ENCODE measurements at places on chromosomes 1 and 21.

- no peak for DNase-seq
Observed at GRCh38 chr1:195466639-195467038, 1141.6 kb downstream of the KCNT2 start.

DNA sequence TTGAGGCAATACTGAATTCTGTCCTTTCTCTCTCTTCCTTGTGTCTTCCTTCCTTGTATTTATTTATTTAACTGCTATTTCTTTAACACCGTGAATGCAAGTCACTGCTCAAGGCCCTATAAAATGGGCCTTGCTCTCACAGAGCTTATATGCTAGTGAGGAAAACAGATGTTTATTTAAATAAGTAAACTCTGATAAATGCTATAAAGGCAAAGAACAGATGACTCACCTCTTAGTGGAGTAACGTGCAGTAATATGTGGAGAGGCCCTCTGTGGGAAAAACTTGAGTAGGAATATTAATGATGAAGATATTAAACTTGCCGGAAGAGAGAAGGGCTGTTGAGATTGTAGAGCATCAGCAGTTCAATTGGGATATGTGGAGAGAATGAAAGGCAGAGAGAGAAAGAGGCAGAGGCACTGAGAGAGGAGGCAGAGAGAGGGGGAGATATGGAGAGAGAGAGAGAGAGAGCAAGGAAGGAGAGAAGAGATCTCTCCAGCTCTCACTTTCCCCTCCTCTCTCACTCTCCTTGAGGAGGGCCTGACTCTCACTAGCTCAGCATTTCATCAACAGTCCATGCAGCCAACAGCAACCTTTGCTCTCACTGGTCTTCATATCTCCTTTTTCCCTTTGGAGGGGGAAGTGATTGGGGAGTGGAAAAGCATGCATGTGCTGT is 322.2 kb downstream of the LMX1A start:
- no peak for DNase-seq

GRCh38 chr21:41168391-41169257 is 664 bp downstream of the BACE2 start:
- DNase-seq = peak; percentile 74

DNA sequence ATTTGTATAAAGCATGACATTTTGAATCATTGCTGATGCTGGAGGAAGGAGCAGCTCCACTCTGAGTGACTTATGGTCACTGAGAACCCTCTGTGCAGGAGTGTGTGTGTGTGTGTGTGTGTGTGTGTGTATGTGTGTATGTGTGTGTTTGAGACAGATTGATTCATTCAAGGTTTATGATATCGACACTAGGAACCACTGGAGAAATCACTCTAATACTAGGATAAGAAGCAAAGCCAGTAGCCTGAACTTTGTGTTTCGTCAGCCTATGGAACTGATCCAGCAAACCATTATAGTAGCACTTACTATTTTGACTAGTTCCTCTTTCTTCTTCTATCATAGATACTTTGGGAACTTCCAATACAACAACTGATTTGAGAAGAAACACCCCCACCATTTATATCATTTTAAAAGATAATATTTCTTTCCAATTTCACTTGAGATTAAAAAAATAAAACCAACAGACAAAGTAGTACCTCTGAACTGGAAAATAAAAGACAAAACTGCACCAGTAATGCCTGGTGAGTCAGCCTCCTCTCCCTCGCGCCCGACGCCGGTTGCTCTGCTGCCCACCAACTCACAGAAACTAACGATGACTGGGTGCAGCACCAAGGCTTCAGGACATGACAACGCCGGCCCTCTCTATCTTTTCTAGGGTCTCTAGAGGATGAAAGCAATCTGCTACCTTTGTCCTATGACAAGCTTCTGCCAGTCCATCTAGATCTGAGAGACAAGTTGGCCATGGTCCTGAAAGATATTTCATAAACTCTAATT is 20.9 kb downstream of the SLAMF1 start:
- no peak for DNase-seq

DNA sequence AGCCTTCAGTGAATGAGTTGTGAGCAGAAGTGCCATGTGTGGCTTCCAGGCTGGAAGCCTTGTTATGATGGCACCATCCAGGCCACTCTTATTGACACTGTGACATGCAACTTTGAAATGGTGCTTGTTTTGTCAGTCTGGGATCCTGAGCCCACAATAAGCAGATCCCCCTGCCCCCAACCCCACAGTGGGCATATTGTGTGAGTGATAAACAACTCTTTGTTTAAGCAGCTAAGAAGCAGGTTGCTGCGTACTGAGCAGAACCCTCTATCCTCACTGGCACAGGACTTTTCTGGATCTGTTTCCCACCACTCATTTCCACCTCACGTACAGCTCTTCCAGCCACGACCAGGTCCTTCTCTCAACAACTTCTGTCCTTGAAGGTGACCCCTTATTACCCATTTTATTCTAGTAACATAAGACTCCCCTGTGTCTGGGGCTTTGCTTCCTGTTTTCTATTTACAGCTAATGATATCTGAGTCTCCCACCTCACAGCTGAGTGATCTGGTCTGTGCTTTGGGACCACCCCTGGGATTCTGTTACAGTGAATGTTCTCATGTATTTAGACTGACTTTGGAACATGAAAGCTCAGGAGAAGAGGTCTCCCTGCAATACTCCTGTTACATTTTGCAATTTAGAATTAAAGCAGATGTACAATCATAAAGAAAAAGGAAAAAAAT is 375.5 kb downstream of the PCP4 start:
- no peak for DNase-seq

GRCh38 chr1:84350104-84350503 is 48.2 kb upstream of the DNASE2B start:
- DNase-seq = no peak

- no peak for DNase-seq
Observed at GRCh38 chr1:227010645-227011044, 70.6 kb downstream of the COQ8A start.

GRCh38 chr21:37192019-37192418 is 75.1 kb downstream of the VPS26C start:
- DNase-seq = no peak

DNA sequence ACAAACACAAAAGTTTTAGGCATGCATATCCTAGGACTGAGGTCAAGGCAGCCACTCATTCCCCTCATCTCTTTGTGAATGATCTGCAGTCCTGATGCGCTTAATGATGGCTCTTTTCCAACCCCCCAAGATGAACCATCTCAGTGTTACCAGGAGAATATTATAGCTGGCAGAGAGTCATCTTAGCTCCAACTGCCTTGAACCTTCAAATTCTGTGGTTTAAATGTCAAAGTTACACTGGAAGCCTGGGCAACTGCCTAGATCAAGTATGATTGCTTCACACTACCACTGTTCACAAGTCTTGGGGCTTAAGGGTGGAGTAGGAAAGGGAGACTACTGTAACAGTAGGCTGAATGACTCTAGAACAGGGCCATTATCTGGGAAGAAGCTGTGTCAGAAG is 8.0 kb upstream of the MYBPHL start:
- DNase-seq = no peak

- no peak for DNase-seq
Observed at GRCh38 chr1:88098881-88099280, 585.2 kb upstream of the PKN2 start.

DNA sequence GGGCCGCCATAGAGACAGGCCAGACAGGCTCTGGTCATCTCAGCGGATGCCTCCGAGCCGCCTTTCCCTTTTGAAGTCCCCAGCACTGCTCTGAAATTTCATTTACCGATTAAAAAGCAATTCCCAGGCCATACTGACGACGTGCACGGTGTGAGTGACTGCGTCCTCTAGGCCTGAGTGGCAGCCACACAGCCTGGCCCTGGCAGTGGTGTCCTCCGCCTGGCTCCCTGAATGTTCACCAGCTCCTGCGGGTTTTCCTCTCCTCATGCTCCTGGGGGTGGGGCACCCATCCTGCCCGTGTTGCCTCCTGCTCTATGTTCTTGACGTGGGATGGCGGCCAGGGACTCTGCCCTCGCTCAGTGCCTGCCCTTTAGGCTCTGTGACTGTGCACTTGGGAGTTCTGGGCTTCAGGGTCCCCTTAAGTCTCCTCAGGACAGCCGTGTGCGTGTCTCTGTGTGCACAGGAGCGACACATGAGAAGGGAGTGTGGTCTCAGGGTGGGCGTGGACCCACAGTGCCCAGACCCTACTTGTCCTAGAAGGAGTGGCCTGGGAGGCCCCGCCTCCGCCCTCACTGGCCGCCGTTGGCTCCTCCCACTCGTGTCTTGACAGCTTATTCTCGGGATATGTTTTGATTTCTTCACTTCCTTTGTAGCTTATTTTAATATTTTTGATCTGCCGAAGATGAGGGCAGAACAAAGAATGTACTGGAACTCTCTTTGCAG is 3.6 kb downstream of the SKI start:
- DNase-seq = peak; percentile 81

- no peak for DNase-seq
Observed at GRCh38 chr1:227745568-227746265, 10.5 kb downstream of the SNAP47 start.

DNA sequence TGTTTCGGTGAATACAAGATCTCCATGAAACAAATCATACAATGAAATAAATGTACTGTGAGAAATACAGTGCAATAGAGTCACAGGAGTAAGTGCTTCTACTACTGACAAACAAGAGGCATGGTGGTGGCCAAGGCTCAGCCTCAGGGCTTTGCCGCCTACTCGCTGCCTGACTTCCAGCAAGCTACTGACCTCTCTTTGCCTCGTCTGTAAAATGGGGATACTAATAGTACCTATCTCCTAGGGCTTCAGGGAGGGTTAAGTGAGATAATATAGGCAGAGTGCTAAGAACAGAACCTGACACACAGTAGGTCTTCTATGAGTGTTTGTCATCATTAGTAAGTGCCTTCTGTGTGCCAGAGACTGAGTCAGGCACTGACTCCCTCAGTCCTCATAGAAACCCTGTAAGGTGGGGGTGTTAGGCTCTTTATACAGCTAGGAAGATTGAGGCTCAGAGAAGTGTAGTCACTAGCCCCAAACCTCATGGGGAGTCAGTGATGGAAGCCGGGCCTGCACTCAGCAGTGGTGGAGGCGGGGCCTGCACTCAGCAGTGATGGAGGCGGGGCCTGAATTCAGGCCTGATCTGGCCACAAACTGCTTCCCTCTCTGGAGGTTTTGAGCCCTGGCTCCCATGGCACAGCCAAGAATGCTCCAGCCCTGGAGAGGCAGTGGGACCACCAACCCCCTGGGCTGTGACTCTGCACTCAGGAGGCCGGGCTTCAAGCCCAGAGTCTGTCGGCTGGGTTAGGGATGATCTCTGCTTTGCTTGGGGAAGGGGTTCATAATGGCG is 6.8 kb downstream of the BSND start:
- DNase-seq = no peak

DNA sequence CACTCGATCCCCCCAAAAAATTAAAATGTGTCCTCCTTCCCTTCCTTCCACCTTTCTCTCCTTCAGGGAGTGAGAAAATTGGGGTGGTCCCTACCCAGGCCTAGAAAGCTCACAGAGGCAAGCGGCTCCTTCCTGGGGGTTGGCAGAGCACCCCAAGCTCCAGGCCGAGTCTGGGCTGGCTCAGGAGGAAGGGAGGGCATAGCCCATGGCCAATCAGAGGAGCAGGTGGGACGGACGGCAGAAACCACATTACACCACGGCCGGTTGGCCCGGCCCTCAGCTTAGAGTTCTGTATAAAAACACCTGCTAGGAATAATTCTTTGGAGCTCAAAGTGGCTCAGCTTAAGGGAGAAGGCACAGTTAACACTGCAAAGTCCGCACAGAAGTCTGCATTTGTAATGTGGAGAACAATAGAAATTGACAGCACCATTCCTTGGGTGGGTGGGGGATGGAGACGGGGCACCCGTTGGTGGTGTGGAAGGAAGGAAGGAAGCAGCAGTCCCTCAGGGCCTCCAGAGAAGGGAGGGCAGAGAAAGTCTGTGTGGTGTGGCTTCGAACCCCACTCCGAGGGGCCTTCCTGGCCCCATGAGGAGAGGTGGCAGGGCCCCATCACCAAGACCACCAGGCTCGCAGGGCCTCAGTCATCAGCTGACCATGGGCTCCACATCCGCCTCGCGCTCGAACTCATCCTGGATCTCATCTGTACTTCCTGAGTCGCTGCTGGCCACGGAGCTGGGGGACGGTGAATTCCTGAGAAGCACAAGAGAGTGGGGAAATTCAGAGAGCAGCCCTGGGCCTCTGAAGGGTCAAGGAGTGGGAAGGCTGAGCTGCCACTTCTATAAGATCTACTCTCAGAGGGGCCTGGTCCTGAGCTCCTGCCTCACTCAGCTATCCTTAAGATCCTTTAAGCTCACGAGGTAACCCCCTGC is 5.8 kb upstream of the ALDH4A1 start:
- DNase-seq = no peak

DNA sequence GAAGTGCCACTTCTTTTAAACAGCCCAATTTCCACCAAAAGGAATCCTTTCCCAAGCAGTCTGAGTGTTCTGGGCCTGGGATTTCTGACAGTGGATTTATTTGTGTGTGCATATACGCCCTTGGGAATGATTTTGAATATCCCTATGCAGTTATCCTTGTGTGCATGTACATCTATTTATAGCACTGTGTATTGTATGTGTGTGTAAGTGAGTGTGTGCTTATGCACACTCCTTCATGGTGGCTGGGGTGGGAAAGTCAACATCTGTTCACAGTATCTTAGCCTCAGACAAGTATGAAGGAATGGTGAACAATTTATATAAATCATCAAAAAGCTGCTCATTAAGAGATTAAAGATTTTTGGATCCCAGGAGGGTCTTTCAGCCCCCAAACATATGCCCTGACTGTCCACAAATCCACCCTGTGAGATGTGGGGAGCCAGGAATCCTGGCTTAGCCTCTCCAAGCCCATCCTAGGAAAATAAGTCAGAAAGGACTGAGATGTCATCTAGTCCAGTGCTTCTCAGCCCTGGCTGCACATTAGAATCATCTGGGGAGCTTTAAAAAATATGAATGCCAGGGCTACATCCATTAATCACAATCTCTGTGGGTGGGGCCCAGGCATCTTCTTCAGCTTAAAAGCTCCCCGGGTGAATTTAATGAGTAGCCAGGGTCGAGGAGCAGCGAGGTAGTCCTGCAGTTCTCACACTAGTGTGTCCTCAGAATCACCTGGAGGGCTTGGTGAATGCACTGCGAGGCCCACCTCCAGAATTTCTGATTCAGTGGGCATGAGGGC is 101.4 kb downstream of the PLXNA2 start:
- peak; percentile 37 for DNase-seq

DNA sequence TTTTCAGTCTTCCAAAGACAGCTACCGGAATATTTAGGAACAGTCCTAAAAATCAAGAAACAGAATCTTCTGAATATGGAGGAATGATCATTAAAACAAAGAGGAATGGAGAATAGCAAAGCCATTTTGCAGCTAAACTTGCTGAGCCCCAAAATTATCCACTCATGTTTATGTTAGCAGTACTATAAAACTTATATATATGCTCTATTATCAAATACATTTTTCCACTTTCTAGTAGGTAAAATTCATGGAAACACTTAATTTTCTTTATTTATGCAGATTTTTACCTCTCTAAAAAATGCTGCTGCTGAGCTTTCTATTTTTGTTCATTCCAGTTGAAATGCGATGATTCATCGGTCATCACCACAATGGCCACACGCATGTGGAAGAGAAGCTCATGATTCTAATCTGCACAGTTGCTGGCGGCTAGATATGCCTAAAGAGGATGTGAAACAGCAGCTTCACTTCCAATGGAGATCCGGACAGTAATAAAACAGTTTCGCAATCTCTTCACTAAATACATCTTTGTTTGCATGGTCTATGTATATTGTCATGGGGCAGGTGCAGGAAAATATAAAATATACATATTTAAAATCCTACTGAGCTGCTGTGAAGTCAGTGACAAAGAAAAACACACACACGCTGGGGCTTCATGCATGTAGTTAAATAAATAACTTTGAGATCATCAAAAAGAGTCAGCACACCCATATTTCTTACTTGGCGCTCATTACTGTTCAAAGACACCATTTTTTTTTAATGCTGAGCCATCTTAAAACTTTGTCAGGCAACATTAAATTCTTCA is 292.2 kb downstream of the SMYD3 start:
- peak; percentile 74 for DNase-seq

- no peak for DNase-seq
Observed at GRCh38 chr21:42535602-42536171, 22.0 kb downstream of the SLC37A1 start.

Measured in AG20443 (cell line).